ENCODE measurements at places on chromosomes 13 and 19. TPM values are rescaled to one million over a fixed set of nuclear protein-coding genes. Genes with fewer than 3 reads are reported as not detected.

The ZSCAN22 gene
- total RNA-seq = 2.3 TPM

The CYP4F12 gene
- 18.1 TPM for total RNA-seq

The TINCR gene
- 0.33 TPM for total RNA-seq

The ZNF583 gene
- 7.8 TPM for total RNA-seq

The TPM4 gene
- total RNA-seq = 302 TPM

The FLT1 gene
- 59.2 TPM for total RNA-seq

The GSX1 gene
- total RNA-seq = not detected

The PEG3 gene
- total RNA-seq = 6.1 TPM

The SMIM44 gene
- not detected for total RNA-seq

The NLRP9 gene
- not detected for total RNA-seq

The SLC25A41 gene
- not detected for total RNA-seq

The SPACA4 gene
- total RNA-seq = not detected

The DIRAS1 gene
- total RNA-seq = not detected

The SERP2 gene
- total RNA-seq = 1.3 TPM

The TNFRSF19 gene
- 4.0 TPM for total RNA-seq

The FAAP24 gene
- total RNA-seq = 2.2 TPM

The TNFSF9 gene
- 3.7 TPM for total RNA-seq

The SLAIN1 gene
- total RNA-seq = 3.9 TPM

The IZUMO4 gene
- total RNA-seq = 2.3 TPM

The GRK1 gene
- not detected for total RNA-seq

The NCCRP1 gene
- total RNA-seq = not detected

The SIGLECL1 gene
- total RNA-seq = not detected

The CEACAM20 gene
- not detected for total RNA-seq

The CDX2 gene
- total RNA-seq = not detected

The FAM83E gene
- not detected for total RNA-seq

The UBE2L5 gene
- total RNA-seq = 0.66 TPM

The KLK14 gene
- not detected for total RNA-seq

The CPB2 gene
- not detected for total RNA-seq

The CGB3 gene
- total RNA-seq = not detected

The GNG7 gene
- total RNA-seq = 1.2 TPM

The SIGLEC11 gene
- total RNA-seq = 6.6 TPM

The ELSPBP1 gene
- total RNA-seq = not detected

The ZNF253 gene
- 8.9 TPM for total RNA-seq

The OR4F17 gene
- not detected for total RNA-seq

The CELF5 gene
- total RNA-seq = not detected

The PNMA8A gene
- total RNA-seq = 2.3 TPM
